IPS DF 19.7 (cell line): ENCODE measurements at places on chromosomes 2 and 18.

- no peak for DNase-seq
These were observed 81.0 kb downstream of the GPR39 start for GRCh38 chr2:132497591-132497990.

DNA sequence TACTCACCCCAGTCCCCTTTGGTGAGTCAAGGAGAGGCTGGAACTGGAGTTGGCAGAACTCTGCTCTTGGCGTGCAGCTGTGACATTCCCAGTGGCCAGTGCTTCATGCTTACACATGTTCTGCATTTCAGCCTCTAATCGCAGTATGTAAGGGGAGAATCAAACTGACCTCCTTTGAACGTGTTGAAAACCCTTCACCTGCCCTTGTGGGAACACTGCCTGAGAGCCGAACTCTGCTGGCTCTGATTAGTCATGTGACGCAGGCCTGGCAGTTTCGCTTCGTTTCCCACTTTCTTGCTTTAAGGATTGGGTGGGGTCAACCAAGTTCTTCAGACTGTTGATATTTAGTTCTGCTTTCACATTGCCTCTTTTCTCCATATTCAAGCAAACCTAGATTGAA lies 173.8 kb upstream of the BCL2L11 start:
- no peak for DNase-seq

DNA sequence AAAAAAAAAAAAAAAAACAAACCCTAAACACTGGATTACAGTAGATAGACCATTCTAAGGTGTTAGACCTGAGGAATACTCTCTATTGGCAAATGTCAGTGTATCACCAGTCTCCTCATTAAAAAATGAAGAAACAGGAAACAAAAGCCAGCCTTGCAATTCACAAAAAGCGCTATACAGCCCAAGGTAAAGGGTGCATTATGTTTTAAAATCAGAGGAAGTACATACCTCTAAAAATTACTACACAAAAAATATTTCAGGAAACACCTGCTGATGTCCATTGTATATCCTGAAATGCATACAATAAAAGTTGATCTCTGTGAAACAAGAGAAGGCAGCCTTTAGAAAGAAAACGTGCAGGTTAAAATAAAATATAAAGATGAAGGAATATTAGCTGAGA lies 54.9 kb upstream of the TSPYL6 start:
- DNase-seq, result no peak

DNA sequence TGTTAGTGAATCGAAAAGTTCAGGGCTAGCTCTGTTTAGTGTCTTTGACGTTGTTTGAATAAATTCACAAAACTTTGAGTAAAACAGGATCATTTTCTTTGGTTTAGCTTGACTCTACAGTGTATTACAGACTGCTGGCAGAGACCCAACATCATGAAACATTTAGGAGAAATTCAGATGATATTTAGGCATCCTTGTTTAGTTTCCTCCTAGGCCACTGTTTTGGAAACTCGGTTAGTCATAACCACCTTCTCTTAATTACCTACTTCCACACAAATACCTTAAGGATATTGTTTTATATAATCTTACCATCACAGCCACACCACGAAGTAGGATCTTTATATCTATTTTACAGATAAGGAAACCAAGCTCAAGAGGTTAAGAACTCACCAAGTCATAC lies 7.8 kb downstream of the LIMS1 start:
- DNase-seq, result no peak

DNA sequence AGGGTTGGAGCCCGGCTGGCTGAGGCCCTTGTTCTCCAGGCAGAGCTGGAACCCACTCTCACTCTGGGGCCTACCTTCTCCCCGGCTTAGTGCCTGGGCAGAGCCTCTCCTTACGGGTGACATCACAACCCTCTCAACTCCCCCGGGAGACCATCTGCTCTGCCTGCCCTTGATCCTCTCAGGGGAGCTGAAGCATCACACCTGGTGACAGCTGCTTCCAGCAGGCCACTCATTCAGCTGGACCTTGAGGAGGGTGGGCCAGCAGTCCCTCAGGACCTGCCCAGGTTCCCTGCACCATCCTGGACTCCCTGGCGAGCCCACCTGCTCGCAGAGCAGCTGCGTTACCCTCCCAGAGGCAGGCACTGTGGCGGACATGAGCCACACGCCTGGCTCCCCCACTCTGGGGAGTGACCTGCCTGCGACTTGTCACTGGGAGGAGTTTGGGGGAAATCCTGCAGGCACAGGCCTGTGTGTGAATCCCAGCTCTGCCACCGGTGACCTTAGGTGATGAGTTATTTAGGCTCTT lies 13.1 kb downstream of the HS6ST1 start:
- DNase-seq, result no peak

DNA sequence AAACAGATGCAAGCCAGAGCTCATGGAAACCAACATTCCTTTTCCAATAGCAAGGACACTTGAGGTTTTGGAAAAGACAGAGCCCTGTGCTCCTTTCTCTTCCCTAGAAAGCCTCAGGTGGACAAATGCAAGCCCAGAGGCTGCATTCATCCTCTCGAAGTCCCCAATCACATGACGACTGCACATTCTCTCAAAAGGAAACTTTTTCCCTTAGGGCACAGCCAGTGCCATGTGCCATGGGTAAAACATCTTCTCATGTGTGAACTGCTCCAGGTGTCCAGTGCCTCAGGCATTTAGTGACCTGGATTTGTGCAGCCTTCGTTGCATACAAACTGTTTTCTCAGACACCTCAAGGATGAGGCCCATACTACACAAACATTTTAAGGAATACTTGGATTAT lies 140.7 kb downstream of the LAMA1 start:
- no peak for DNase-seq
